ENCODE measurements at places on chromosomes 7 and 10.

GRCh38 chr10:15197276-15197675, 28.8 kb upstream of the NMT2 start:
- DNase-seq, result no peak

GRCh38 chr10:51363415-51363814, 289.1 kb downstream of the PRKG1 start:
- no peak for DNase-seq

- DNase-seq, result no peak
Measured at GRCh38 chr10:79153745-79154144, 85.0 kb downstream of the ZMIZ1 start.

DNA sequence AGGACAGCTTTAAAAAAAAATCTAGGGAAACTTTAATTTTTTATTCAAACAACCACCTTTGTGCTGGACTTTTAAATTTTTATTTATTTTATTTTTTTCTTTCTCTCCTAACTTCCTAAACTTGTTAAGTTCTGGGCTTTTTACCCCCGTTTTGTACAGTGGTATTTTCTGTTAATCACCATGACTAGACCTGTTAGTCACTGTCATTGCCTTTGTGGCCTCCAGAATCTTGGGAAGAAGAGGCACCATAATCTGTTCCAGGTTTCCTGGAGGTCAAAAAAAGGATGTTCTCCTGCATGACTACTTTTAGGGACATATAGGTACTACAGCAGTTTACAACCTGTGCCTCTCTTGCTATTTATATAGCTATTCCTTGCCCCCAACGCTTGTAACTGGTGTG, 31.1 kb upstream of the DDX50 start:
- DNase-seq, result no peak

Data from suppressor macrophage (primary cell).